ENCODE measurements at places on chromosomes 3 and 15. TPM values are rescaled to one million over a fixed set of nuclear protein-coding genes. Genes with fewer than 3 reads are reported as not detected.

SLC24A1 gene
- total RNA-seq: 13.0 TPM

MKRN2OS gene
- not detected for total RNA-seq

PLA2G4E gene
- not detected for total RNA-seq

NR2E3 gene
- 0.98 TPM for total RNA-seq

ENTPD3 gene
- not detected for total RNA-seq

ROBO1 gene
- 61.6 TPM for total RNA-seq

AP3B2 gene
- 0.95 TPM for total RNA-seq

GASK1A gene
- not detected for total RNA-seq

CYP1A1 gene
- 0.15 TPM for total RNA-seq

ST8SIA2 gene
- total RNA-seq: 0.15 TPM

SLC9C1 gene
- total RNA-seq: not detected

RTP1 gene
- total RNA-seq: not detected

CATSPER2 gene
- 3.5 TPM for total RNA-seq

DAZL gene
- total RNA-seq: not detected

PPP1R14D gene
- 0.64 TPM for total RNA-seq

MAP6D1 gene
- 7.9 TPM for total RNA-seq

SLC24A5 gene
- not detected for total RNA-seq

NRROS gene
- 8.8 TPM for total RNA-seq

LRRC49 gene
- total RNA-seq: 8.3 TPM

Measured in Panc1 (cell line).